ENCODE measurements at places on chromosomes 5 and 9.

DNA sequence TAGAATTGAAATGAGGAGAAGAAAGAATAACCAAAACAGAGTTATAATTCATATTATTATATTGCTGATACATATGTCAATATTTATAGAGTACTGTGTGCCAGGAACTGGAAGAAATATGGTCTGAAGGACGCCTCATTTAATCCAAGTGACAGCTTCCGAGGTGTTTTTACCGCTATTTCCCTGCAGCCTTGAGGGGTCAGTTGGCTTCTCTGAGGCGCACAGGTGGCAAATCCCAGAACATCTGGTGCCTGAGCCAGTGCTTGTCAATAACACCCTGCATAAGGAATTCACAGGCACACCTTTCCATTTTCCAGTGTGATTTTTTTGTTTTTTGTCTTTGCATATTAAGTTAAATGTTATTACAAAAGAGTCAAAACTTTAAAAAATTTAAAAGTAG is 43.3 kb upstream of the CTSL start:
- no peak for DNase-seq

DNA sequence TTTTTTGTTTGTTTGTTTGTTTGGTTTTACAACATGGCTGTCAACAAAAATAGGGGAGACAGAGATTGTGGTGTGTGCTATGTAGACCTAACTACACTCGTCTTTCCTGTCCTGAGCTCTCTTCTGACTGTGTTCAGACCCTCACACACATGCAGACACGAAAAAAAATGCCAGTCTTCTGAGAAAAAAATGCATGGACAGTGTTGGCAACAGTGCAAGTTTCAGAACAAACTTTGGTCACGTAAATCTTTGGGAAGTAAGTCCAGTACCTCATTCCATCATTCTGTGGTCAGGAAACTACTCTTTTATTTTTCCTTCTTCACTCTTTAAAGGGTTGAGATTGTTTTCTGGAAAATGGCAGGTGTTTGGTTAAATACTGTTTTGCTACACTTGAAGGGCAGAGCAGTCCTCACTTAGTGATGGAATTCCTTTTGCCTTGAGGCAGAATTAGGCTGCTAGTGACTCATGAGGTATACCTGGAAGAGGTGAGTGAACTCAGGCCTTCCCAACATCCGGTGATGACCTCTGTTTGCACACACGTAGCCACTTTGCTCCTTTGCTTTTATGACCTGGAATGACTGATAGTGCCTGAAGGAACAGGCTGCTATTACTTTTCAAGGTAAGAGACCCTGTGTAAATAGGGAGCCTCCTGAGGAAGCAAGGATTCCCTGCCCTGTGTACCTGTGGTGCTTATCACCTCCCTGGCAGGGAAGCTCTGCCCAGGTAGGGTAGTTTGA is 81.6 kb upstream of the TNFAIP8 start:
- DNase-seq = peak; percentile 34

DNA sequence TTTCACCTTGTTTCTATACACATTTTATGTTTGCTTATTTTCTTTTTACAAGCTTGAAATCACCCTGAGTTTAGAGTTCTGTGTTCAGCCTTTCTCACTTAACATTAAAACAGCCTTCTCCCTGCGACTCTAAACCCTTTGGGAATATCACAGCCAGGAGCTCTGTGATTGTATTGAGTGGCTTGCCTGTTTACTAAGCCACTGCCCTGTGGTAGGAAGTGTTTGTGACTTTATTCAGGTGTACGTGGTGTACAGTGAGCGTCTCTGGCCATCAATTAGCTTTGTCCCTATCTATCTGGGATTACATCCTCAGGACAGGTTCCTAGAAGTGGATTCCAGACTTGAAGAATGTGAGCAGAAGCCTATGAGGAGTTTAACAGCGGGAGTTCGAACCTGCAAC is 11.0 kb upstream of the NEURL1B start:
- DNase-seq = no peak

- DNase-seq = no peak
Observed at GRCh38 chr5:8134609-8135008, 265.7 kb downstream of the MTRR start.

DNA sequence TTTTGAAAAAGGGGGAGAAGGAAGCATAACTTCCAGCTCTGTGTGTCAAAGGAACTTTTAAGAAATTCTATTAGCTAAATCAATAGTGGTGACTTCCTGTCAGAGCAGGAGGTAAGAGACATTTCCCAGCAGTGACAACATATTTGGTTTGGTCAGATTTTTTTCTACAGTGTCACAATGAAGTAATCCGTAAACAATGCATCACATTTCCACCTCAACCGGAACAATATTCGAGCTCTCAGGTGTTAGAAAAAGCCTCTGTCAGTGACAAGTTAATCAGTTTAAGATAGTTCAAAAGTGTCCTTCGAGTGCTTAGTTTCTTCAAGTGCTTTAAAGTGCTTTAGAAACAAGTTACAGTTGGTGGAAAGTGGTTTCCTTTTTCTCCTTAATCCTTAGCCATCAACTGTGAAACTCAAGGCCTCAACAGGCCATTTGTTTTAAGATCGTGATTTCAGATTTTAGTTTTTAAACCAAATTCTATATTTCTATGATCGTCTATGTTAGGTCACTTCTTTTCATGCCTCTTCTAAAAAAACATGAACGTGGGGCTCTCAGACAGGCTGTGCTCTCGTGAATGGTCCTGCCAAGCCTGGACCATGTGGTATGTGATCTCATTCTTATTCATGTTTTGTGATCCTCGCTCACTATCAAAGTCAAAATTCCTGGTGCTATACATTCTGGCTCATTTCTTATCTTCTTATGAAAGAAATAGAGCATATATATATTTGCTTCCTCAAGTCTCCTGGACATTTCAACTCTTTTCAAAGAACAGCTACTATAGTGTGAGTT is 181.9 kb upstream of the HMHB1 start:
- no peak for DNase-seq

DNA sequence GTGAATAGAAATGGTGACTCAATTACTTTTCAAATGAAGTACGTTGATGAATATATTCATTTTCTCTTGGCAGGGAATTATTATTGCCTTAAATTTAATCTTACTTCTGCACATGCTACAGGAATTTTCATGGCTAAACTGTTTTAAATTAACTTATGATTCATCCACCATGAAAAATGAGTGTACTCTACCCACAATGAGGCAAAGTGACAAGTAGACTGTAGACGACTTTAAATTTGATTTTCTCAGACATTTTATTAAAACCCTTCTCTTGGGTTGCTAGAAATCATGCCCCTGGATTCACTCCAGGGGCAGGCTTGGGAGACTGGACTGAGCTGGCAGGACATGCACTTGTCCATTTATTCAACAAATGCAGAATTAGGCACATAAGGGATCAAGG is 23.5 kb upstream of the ERAP2 start:
- no peak for DNase-seq

GRCh38 chr5:140795259-140795641 is 598 bp downstream of the PCDHA2 start:
- DNase-seq = no peak

DNA sequence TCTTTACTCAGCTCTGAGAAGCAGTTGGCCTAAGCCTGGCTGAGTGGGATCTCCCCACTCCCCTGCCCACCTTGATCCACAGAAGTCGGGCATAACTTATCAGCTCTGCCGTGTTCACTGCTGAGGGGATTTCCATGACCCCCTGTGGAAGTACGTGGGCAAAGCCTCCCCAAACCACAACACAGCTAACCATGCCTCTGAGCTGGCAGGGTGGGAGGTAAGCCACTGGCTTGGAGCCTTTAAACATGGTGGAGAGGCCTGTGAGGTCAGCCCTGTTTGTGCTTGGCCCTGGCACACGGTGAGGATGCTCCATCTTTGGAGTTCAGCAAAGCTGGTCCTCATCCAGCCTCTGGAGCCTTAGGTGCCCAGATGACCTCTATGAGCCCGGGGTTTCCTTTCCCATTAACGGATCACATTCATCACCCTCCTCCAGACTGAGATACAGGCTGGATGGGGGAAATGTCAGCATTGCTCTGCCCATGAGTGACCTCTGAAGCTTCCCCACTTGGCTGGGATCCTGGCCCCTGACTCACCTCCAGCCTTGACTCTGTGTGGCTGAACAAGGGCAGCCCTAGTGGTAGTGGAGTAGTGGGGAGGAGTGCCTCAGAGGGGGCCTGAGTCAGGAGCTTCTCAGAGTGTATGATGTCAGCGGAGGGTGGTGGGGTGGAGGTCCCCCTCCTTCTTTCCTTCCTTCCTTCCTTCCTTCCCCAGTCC is 6.2 kb downstream of the PDLIM4 start:
- DNase-seq = no peak

DNA sequence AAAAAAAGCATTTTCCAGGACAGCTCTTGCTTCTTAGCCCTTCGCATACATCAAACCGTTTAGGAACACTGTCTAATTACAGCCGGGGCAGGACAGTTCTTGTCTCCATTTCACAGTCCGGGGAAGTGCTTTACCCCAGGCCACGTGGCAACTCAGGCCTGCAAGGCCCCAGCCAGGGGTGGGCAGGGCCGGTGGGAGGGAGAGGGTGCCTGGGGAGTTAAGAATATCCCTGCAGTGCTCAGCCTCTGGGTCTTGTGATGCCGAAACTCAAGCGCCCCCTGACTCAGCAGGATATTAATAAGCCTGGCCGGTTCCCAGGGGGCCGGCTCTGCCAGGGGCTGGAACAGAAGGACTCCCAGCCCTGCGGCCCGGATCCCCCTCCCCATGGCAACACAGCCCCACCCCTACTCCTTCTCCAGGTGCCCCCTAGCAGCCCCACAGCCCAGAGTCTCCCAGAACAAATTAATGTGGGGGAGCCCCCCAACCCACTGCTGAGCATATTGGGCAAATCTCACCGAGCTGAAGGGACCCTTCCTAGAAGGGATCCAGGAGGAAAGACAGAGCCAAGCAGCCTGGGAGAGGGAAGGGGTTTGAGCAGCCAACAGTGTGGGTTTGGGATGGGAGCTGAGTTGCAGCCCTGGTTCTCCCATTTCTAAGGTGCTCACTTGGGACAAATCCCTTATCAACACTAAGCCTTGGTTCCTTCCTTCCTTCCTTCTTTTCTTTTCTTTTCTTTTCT is 45.3 kb downstream of the PLPP7 start:
- no peak for DNase-seq

- no peak for DNase-seq
Observed at GRCh38 chr5:100520348-100520747, 14.8 kb upstream of the FAM174A start.

DNA sequence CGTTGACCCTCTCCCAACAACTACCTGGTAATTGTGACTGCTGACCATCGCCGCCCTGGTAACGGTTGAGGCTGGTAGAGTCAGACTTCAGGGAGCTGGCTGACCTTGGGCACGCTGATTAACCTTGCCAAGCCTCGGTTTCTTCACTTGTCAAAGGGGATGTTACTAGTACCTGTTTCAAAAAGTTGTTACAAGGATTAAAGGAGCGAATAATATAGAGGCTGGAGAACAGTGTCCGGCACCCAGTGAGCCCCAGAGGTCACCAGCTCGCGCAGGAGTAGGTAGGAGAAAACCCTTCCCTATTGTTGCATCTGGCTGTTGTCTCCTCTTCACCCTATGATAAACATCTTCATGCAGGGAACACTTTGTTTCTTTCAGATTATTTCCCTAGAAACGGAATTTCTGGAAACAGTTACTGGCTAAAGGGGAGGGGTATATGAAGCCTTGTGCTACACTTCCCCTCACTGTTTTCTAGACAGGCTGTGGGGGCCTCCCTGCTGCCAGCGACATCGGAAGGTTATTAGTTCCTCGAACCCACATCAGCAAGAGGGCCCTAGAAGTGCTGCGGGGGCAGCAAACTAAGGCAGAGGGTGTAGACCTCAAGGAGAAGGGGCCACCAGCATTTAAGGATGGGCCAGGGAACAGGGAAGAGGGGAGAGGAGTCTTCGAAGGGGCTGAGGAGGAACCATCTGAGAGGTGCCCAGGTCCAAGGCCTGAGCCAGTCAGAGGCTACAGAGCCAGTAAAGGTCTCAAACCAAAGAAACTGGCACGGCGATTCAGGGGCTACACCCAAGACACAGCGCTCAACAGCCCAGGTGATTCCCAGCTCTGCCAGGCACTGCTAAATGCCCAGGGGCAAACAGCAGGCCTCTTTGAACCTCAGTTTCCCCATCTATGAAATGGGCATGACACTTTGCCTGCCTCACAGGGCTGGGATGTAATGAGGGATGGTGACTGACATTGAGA is 37.6 kb downstream of the HRH2 start:
- no peak for DNase-seq

- no peak for DNase-seq
Observed at GRCh38 chr5:886716-887325, 5.8 kb downstream of the BRD9 start.

Data from activated CD4-positive, alpha-beta T cell treated with anti-CD3 and anti-CD28 coated beads, Interleukin-2, amount 50 U/mL, for 48 hours (primary cell).